BJ (cell line): ENCODE measurements at places on chromosomes 4 and X. TPM values are rescaled to one million over a fixed set of nuclear protein-coding genes. Genes with fewer than 3 reads are reported as not detected.

- no peak for DNase-seq
These were observed 7.6 kb upstream of the NUDT9 start for GRCh38 chr4:87414816-87415215.

DNA sequence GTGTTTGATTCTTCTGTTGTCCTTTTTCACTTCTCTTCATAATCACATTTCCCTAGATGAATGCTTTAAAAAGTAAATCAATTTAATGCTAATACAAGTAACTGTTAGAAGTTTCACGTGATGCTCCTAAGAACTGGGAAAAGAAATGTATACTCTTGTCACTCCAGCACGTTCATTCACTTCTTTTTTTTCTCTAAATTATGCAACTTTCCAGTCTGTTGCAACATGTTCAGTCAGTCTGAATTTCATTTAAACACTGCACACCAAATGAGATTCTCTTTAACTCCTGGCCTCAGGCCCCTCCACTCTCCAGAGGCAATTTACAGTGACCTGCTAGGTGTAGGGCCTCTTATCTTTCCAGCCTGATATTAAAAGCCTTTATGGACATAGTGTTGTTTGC is 321.9 kb downstream of the HS3ST1 start:
- DNase-seq = no peak

- DNase-seq = peak; percentile 30
These were observed 19.7 kb upstream of the ABCG2 start for GRCh38 chr4:88177983-88178625.

- no peak for DNase-seq
These were observed 872.6 kb downstream of the FSTL5 start for GRCh38 chr4:161291222-161291621.

SLC6A14 gene
- not detected in 2 replicates for polyA plus RNA-seq

PABPC4L gene
- polyA plus RNA-seq = 2.5 and 3.8 TPM in 2 replicates
